ENCODE measurements at places on chromosomes 2 and 18.

GRCh38 chr2:3780477-3781402 lies 77.4 kb downstream of the DCDC2C start:
- peak; percentile 18 for DNase-seq

- no peak for DNase-seq
Observed at GRCh38 chr2:180670302-180671003, 310.0 kb upstream of the UBE2E3 start.

- no peak for DNase-seq
Observed at GRCh38 chr18:13019301-13019700, 28.1 kb downstream of the CEP192 start.

- no peak for DNase-seq
Observed at GRCh38 chr18:11728249-11728648, 39.2 kb downstream of the GNAL start.

- peak; percentile 44 for DNase-seq
Observed at GRCh38 chr18:28176948-28177827, at the start of gene CDH2. CDH2 (minus strand) TSS chr18:28177130; CDS start chr18:28177022, 108 bp downstream.

DNA sequence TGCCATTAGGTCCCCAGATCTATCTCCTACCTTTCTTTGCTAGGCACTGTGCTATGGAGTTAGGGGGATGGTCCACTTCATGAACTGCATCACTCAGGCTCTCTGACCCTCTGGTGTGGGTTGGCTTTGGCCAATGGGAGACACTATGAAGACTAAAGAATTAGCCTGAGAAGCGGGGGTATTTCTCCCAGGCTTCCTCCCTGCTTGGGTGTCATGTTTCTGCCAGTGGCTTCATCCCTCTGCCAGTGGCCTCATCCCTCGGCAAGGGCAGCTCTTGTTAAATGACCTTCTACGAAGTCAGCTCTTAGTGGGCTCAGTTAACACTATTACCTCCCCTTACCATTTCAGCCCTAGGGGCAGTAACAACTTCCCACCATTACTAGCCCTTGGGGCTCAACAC lies 41.9 kb upstream of the EPB41L3 start:
- DNase-seq = no peak

DNA sequence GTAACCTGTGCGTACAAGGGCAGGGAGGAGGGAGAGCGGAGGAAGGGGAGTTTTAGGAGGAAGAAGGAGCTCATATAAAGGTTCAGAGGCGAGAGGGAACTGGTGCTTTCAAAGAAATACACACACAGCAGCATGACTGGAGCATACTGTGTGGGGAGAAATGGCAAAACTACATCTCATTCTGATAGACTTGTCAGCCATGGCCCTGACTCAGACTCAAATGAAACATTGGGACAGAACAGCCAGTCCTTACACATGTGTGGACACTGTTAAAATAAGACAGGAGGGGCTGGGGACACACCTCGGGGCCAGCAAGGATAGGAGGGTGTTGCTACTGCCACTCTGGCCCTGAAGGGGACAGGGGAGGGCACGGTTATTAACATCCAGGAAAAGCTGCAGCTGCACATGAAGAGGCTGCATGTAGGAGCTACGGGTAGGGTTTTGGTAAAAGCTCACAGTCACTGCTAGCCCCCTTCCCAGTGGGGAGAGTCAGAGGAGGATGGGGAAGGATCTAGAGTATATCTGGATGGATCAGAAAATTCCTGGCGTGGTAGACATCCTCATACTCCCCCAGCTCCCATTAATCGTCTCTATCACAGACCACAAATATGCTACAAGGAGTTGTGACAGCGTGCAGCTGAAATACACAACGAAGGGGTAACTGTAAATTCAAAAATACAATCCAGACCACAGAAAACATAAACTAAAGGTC lies 110.5 kb downstream of the GATA6 start:
- no peak for DNase-seq

DNA sequence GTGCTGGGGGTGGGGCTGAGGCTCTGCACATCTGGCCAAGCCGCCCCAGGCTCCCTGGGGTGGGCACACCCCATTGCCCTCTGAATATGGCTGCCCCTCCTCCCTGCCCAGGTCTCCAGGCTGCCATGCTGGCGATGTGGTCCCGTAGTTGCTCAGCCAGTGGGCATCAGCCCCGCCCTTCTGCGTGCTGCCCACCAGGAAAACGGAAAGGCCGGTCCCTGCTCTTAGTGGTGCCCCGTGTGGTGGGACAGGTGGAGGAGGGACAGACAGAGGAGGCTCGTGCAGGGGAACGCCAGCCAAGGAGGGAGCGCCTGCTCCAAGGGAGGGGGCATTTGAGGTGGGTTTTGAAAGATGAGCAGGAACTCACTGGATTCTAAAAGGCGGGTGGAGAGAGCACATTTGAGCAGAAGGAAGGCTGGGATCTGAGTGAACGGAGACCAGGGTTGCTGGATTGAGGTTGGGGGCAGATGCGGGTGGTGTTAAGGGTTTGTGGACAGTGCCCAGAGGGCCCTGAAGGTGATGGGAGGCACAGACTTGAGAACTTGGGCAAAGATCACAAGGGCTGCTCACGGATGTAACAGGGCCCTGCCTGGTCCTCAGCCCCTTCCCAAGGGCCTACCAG lies 6.7 kb upstream of the B3GNT7 start:
- DNase-seq = no peak

DNA sequence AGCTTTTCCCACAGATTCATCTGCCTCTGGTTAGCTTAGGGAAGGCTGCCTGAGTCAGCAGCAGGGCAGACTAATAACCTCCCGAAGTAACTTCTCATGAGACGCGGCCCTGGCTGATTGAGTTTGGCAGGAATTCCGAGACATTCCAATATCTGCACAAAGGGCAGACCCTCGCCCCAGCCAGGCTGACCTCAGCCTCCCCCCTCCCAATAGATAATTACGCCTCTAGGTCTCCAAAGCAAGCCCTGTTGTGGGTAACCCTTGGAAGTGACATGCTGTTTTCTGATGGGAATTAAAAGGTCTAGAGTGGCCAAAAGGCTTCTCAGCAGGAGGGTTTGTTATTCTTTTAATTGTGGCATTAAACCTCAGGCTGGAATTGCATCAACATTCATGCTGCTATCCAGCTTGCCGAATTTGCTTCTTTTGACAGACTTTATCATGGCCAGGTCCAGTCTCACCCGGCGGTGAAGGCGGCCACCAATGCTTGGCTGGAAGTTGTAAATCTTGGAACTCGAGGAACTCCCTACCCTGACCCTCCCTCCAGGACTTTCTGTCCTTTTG lies 98.0 kb upstream of the SLC14A2 start:
- DNase-seq = peak; percentile 93

- no peak for DNase-seq
Observed at GRCh38 chr2:10119601-10120157, 2.9 kb upstream of the RRM2 start.

DNA sequence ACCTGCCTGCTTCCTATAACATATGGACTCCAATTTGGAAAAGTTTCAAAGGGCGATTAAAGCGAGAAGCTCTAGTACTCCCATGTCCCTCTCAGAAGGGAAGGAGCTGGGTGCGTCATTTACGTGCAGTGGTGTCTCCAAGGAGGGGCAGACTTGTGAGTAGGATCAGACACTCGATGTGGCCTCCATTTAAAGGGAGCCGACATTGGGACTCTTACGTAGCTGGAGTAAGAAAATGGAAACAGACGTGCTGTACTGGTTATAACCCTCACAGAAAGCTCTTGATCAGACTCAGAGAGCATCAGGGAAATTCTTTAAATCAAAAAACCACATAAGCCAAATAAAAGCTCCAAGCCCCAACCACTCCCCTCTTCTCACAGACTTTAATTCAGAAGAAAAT lies 198.5 kb downstream of the KLHL29 start:
- DNase-seq = no peak

GRCh38 chr2:130186391-130186790 lies 4.3 kb downstream of the MZT2B start:
- no peak for DNase-seq

GRCh38 chr2:157931542-157931941 lies 55.4 kb upstream of the ACVR1 start:
- no peak for DNase-seq

DNA sequence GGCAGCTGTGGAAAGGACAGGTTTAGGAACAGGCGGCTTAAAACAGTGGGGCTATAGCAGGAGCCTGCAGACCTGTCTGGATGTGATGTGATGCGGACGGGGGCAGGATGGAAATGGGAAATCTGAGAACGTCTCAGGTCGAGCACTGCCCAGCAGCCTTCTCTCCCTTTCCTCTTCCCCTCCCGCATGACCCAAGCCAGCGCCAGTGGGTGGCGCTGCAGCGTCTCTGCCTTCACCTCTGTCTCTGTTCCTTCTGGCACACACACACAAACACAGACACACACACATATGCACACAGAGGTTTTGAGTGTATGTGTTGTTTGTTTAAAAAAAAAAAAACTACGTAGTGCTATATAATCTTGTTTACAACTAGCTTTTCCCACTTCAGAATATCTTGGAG lies 82.0 kb upstream of the SLC66A3 start:
- no peak for DNase-seq

GRCh38 chr2:45778720-45779171 lies 127.3 kb downstream of the PRKCE start:
- no peak for DNase-seq

GRCh38 chr2:63735263-63735662 lies 106.4 kb upstream of the UGP2 start:
- DNase-seq = no peak

GRCh38 chr18:48392268-48392667 lies 16.9 kb downstream of the ZBTB7C start:
- DNase-seq = no peak

- no peak for DNase-seq
Observed at GRCh38 chr2:61469424-61470121, 1.3 kb downstream of the USP34 start.

- no peak for DNase-seq
Observed at GRCh38 chr2:239775623-239776435, 249.3 kb downstream of the NDUFA10 start.

DNA sequence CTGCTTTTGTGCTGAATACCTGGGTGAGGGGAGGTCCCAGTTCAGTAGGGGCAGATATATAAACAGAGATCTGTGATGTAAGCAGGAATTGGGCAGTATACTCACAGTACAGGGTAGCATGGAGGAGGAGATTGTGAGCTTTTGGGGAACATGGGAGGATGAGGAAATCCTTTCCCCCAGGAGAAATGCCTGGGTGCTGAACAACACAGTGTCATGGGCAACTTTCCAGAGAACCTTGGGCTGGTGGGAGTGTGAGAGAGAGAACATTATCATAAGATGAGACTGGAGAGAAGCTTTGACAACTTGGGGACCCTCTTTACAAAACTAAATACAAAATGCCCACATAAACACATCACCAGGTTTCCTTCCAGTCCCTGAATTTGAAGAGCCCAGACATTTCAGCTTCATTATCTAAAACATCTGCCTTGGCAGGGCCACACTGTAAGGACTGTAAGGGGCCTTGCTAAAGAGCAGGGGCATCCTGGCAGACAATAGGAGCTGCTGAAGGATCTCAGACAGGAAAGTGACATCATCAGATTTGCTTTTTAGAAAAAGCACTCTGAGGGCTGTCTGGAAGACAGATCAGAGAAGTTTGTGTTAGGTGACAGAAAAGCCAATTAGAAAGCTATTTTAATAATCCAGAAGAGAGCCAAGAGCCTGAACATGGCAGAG lies 303.1 kb upstream of the FBXO11 start:
- DNase-seq = no peak

GRCh38 chr2:176504440-176504839 lies 235.2 kb downstream of the MTX2 start:
- no peak for DNase-seq

DNA sequence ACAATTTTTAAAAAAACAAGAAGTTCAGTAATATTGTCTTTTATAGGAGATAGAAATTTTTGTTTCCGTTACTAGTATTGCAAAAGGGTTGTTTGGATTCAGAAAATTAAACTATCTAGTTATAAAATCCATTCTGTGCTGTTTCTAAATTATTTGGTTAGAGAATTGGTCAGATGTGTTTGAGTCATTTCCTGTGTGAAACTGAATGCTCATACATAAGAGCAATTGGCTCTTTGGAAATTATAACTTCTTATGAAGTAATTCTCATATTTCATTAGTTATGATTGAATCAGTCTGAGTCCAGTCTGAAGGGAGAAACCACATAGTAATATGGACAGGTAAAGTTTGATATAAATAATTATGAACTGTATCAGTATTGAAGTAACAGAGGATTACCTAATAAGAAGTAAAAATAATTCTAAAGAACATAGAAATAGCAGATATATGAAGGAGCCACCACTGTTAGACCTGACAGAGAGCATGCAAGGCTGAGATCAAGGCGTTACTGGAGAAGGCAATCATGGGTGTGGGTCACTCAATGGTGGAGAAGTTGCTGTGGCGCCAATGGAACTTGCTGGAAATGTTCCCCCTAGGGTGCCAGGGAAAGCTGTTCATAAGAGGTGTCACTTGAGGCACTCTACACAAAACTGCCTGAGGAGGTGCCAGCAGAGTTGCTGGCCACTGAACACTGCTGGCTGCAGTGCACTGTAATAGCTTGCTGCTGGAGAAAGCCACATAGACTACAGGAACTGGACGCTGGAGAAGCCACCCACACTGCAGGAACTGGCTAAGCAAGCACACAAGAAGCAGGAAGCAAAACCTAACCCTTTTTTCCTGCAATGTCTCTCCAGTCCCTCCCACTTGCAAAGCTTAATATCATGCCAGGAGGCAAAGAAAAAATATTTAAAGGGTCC lies 18.0 kb upstream of the FAP start:
- no peak for DNase-seq

DNA sequence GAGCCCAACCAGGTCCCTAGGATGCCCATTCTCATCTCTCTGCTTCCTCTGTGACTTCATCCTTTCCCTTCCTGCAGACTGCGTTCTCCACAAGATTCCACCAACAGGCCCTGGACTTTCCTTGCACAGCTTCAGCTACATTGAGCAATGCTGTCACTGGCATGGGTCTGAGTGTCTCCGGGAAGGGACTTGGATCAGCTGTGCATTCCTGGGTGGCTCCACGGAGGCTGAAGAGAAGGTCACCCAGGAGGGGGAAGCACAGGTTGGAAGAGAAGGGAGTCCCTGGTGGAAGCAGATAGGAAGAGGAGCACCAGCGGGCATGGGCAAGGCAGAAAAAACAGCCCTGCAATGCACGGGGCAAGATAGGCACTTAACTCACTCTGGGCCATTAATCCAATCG lies 140.5 kb downstream of the UXS1 start:
- DNase-seq = no peak

GRCh38 chr2:201900362-201900761 lies 94.0 kb downstream of the CDK15 start:
- no peak for DNase-seq

DNA sequence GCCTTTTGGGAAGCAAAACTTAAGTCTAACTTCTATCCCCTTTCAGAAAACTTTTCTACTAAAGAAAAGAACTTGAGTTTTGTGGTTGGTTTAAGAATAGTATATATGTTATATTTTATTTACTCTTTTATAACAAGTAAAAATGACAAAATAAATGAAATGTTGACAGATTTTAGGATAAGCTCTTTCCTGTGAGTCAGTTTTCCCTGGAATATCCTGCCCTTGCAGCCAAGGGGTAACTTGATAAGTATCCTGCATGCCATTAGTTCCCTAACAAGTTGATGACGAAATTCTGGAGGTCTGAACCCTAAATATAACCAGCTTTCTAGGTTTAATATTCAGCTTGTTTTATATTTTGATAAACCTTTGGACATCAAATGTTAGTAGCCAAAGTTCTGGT lies 7.3 kb upstream of the HTR2B start:
- no peak for DNase-seq

- DNase-seq = no peak
Observed at GRCh38 chr2:95346231-95346737, 49.1 kb downstream of the KCNIP3 start.

All from brain pericyte (primary cell).